Activated naive CD4-positive, alpha-beta T cell (primary cell): ENCODE measurements at places on chromosomes 11 and 22.

DNA sequence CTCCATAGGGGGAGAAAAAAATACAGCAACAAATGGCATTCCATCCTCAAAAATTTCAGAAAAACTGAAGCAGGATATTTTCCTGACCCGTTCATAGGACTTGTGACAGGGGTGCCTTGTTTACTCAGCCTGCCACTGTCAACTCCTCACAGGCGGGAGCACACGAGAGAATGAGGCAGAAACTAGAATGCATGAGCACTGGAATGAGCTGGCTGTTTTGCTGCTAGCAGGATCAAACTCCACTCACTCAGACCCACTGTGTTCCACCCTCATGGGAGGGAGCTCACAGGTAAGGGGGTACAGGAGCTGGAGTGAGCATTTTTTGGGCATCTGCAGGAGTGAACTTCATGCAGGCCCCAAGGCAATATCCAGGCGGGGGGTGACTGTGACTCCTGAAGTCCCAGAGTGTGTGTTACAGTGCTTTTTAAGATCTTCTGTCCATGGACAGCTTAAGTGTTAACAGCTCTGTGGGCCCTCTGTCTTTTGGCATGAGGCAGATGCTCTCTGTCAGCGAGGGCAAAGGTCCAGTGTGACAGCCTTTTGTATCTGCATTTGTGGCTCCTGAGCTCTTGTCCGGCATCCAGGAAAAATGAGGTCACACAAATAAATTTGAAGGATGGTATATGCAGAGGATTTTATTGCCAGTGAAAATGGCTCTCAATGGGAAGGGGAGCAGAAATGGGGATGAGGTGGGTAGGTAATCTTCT, 905.7 kb upstream of the TENM4 start:
- DNase-seq, result no peak

DNA sequence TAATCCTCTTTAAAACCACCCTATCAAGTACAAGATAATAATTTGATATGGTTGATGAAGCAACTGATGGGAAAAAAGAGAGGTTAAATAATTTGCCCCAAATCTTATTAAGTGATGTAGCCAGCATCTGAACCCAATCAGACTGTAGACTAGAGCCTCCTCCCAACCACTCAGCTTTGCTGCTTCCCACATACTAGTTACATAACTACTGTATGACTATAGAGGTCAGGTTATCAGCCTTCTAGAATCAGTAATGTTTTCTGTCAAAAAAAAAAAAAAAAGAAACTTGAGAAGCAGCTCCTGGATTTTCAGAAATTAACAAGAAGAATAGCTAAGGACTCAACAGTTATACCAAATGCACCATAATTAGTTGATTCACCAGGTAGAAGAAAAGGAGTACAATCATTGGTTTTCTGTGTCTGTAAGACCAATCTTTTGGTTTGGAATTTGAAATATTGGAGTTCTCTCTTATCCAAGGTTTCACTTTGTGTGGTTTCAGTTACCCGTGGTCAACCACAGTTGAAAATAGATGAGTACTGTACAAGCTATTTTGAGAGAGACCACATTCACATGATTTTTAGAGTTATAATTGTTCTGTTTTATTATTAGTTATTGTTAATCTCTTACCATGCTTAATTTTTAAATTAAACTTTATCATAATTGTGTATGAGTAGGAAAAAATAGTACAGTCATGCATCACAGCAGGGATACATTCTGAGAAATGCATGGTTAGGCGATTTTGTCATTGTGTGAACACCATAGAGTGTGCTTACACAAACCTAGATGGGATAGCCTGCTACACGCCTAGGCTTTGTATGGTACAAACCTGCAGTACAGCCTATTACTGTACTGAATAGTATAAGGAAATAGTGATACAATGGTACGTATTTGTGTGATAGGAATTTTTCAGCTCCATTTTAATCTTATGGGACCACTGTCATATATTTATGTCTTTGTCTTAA, 72.2 kb downstream of the PDHX start:
- DNase-seq, result no peak

- DNase-seq, result no peak
Measured at GRCh38 chr11:126640186-126640585, 284.7 kb downstream of the ST3GAL4 start.

- no peak for DNase-seq
Measured at GRCh38 chr11:27354359-27354965, 8.6 kb downstream of the CCDC34 start.

DNA sequence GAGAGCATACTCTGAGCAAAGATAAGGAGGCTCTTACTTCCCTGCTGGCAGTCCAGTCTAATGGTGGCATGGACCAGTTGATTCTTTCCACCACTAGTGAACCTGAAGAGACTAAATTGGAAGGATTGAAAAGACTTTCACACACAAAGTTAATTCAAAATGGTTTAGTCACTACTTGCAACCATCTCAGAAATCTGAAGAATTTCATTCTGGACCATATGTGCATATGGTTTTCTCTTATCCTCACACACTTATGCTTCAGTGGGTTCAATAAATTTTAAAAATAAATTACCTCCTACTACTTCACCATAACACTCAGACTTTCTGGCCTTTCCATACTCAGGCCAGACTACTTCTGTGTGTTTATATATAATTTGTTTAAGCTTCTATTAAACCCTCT, 44.7 kb downstream of the CADM1 start:
- no peak for DNase-seq

DNA sequence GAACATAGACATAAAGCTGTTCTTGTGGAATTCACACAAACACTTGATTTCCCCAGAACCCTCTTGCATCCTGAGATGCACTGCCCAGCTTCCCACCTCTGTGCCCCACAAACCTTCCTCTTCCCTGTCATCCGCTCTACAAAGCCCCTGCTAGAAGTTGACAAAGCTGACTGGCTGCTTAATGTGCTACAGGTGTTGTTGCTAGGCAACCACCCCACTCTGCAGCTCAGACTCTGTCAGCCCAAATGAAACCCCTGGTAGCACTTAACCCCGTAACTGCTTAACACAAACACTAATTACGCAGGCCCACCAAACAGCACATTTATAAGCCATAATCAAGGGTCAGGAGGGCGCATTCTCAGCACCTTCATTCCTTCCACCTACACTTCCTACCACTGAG, 172.0 kb upstream of the CADM1 start:
- DNase-seq, result no peak

- no peak for DNase-seq
Measured at GRCh38 chr11:93033093-93033492, 63.6 kb downstream of the MTNR1B start.

- no peak for DNase-seq
Measured at GRCh38 chr11:1109918-1110705, 35.4 kb downstream of the MUC2 start.

DNA sequence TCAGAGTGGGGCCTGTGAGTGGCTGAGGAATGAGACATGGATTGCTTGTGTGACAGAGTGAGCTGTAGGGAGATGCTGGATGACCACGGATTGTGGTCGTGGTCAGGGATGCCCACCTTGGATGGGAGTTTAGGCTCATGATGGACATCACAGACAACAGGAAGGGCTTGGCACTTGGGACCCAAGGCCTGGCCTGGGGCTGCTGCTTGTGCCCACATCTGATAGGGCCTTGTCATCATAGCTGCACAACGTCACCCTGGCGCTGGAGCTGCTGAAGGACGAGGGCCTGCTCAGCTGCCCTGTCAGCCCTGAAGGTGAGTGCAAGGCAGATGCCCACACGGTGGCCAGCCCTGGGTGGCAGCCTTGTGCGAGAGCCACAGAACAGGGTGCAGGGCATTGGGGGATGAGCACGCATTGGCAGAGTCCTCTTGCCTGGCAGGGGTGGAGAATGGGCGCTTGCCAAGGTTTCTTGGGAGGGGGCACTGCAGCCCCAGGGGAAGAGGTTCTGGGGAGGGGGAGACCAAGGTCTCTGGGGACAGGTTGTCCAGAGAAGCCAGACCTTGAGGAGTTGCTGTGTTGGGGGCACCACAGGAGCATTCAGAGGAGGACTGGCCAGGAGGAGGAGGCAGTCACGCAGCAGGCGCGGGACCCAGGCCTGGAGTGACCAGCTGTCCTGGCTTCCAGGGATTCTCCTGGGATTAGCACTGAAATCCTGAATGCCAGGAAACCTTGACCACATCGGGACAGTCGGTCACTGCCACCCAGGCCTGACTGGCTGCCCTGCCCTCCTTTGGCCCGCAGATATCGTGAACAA, 25.0 kb downstream of the PARVG start:
- no peak for DNase-seq

DNA sequence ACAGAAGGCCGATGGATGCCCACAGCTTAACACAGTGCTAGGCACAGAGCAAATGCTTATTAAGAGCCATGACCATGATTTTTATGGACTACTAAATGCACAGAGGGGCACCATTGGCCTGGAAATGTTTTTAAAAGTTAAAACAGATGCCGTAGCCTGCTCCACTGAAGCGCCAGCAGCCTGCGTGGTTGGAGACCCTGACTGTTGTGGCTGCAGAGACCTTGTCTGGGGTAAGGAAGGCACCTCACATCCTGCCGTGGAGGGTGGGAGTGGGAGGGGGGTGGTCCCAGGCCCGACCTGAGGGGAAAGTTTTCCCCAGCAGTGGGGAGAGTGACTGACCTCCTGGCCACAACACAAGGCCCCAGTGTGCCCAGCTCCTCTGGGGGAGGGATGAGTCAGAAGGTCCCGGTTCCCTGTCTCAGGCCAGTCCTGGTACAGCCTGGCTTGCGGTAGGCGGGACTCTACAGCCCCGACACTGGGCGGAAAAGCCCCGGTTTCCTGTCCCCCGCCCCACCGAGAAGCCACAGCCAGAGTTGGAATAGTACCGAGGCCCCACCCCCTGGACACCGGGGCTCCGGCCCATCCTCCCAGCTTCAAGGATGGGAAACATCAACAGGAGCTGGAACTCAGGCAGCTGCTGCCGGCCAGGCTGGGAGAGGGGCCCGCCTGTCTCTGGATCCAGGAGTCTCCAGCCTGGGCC, 7.0 kb downstream of the CHST1 start:
- DNase-seq, result no peak

DNA sequence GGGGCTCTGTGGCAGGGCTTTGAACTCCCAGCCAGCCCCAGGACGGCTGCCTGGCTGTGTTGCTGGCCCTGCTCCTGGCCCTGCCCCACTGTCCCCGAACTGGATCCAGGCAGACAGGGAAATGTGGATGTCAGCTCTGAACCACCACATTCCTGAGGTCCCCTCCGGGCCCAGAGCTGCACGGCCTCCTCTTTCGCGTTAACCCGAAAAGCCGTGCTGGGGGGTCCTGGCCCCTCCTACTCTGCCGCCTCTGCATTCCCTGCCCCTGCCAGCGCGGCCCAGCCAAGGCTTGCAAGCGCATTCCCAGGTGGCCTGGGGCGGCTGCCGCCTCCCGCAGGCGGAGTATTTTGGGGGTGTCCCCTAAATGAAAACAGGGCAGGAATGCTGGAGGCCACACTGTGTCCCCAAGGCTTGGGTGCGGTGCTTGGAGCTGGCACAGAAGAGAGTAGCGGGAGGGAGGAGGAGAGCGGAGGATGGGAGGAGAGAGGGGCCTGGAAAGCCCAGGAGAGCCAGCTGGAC, 5.4 kb downstream of the LINC01488 start:
- DNase-seq, result no peak

GRCh38 chr11:14577835-14578529, 57.8 kb upstream of the PSMA1 start:
- no peak for DNase-seq

GRCh38 chr11:1827095-1827813, 7.5 kb upstream of the SYT8 start:
- no peak for DNase-seq

DNA sequence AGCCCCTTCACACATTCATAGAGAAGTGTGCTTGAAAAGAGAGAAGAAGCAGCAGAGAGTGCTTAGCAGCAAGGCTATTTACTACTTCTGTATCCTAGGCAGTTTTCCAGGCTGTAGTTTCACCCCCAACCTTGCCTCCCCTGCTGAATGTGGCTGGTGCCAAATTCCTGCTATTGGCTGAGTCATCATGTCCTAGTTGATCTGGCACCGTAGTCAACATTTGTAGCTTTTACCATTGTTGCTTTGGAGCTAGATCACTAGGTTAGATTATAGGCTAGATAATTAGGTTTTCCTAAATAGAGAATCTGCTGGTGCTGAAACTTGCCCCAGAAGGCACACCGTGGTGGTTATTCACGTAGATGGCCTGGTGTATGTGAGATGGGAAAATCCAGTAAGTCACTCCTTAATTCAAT, 32.7 kb downstream of the ARHGAP42 start:
- no peak for DNase-seq

- no peak for DNase-seq
Measured at GRCh38 chr11:67024410-67024809, 1.5 kb downstream of the SYT12 start.

DNA sequence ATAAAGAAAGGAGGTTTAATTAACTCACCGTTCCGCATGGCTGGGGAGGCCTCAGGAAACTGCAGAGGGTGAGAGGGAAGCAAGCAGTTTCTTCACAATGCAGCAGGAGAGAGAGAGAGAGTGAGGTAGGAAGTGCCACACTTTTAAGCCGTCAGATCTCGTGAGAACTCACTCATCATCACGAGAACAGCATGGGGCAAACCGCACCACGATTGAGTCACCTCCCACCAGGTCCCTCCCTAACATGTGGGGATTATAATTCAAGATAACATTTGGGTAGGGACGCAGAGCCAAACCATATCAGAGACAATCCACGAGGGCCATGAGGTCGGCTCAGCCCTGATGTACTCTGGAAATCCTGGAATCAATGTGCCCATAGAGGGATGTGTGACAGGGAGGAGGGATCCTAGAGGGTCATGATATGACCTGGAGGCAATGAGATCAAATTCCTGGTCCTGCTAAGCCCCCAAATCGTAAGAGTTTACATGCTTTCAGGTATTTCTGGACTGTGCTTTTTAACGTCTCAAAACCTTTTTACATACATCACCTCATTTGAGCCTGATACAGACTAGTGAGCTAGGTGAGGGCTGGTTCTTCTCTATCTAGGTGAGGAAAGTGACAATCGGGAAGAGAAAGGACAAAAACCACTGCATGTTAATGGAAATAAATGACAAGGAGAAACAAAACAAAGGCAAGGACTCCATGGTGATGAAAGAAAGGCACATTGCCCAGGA, 19.5 kb upstream of the RASSF10 start:
- no peak for DNase-seq

GRCh38 chr11:69008737-69009440, 4.2 kb downstream of the MRGPRF start:
- no peak for DNase-seq
